ENCODE measurements at places on chromosomes 16 and 17. TPM values are rescaled to one million over a fixed set of nuclear protein-coding genes. Genes with fewer than 3 reads are reported as not detected.

TBC1D3 gene
- not detected for total RNA-seq

DNA sequence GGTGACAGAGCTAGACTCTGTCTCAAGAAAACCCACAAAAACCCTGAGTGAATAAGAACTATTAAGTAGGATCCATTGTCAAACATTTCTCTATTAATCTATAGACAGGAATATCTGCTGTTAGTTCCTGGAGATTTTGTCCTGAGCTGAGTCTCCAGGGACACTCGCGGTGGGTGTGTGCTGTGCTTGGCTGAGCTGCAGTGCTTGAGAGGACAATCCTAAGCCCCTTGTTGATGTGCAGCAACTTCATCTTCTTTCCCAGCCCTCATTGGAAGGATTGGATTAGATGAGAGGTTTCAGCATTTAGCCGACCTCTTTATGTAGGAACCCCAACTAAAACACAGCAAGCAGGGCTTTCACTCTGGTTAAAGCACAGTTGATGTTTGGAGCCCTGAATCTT, 33.3 kb downstream of the NDEL1 start:
- peaks cover 77% of the 10 kb centered on the region for H3K36me3 ChIP-seq
- H3K27ac ChIP-seq = no peak overlapping the region
- no peak overlapping the region for H3K4me3 ChIP-seq
- no peaks in the 10 kb centered on the region for H3K4me1 ChIP-seq
- H3K27me3 ChIP-seq = no peaks in the 10 kb centered on the region

- no peak overlapping the region for H3K4me3 ChIP-seq
- peaks cover 10% of the 10 kb centered on the region for H3K4me1 ChIP-seq
- no peaks in the 10 kb centered on the region for H3K27me3 ChIP-seq
These were observed 7.0 kb downstream of the PLXDC1 start for GRCh38 chr17:39144416-39144840.

EXOC3L1 gene
- total RNA-seq = not detected

PIRT gene
- total RNA-seq = not detected

GRCh38 chr16:72947379-72948237, 100.3 kb downstream of the ZFHX3 start:
- no peaks in the 10 kb centered on the region for H3K36me3 ChIP-seq
- no peaks in the 10 kb centered on the region for H3K4me1 ChIP-seq
- DNase-seq = no peak
- no peak overlapping the region for H3K4me3 ChIP-seq
- H3K27ac ChIP-seq = no peak overlapping the region

GRCh38 chr16:58009856-58010416, 8.7 kb downstream of the USB1 start:
- no peak for DNase-seq
- H3K4me3 ChIP-seq = no peak overlapping the region
- H3K27ac ChIP-seq = no peak overlapping the region
- H3K36me3 ChIP-seq = peaks cover 57% of the 10 kb centered on the region

- no peak for DNase-seq
- no peak within 1 kb of the TSS for H3K4me3 ChIP-seq
- peaks cover 4% of the 10 kb centered on the region for H3K4me1 ChIP-seq
- no peak within 1 kb of the TSS for H3K27ac ChIP-seq
These were observed at the start of gene AHSP for GRCh38 chr16:31527734-31528274. Gene AHSP, plus strand, starts transcription at chr16:31527900. Its CDS starts 240 bp downstream, at chr16:31528140.

- no peaks in the 10 kb centered on the region for H3K36me3 ChIP-seq
- H3K4me3 ChIP-seq = no peak overlapping the region
- peaks cover 2% of the 10 kb centered on the region for H3K4me1 ChIP-seq
These were observed 892 bp downstream of the RBFOX3 start for GRCh38 chr17:79609673-79610645.

GRCh38 chr17:6521586-6521985, 34.8 kb downstream of the PITPNM3 start:
- no peaks in the 10 kb centered on the region for H3K36me3 ChIP-seq
- H3K27ac ChIP-seq = no peak overlapping the region
- H3K27me3 ChIP-seq = no peaks in the 10 kb centered on the region
- no peak for DNase-seq
- H3K4me1 ChIP-seq = no peaks in the 10 kb centered on the region
- no peak overlapping the region for H3K4me3 ChIP-seq

DNA sequence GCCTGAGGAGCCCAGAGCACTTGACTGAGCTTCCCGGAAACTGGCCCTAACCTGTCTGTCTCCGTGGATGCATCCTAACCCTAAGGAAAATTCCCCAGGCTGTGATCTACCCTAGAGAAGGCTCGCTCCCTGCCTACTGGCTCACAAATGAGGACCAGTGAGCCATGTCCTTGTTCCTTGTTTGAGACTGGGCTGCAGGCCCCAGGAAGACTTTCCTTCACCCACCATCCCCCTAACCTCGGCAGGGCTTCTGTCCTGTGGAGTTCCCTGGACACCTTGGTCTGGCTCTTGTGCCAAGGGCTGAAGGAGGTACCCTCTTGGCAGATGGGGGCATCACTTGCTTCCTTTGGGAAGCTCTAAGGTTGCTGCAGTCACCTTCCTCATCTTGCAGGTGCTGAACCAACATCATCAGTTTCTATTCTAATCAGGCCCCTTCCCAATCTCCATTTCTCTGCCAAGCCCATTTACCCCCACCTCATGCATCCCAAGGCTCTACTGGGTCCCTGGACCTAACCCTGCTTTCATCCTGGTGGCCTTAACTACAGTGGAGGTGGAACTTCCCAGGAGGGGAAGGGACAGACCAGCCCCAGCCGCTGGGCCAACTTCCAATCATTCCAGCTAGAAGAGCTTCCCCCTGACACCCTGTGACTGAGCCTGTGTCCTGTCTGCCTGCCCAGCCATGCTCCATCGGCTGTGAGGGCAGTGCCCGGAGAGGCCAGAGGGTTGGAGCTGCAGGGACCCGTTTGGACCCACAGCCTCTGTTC, 12.4 kb downstream of the RNF40 start:
- peaks cover 20% of the 10 kb centered on the region for H3K4me1 ChIP-seq
- H3K27me3 ChIP-seq = no peaks in the 10 kb centered on the region
- H3K4me3 ChIP-seq = peak overlapping the region; percentile 55
- peaks cover 33% of the 10 kb centered on the region for H3K36me3 ChIP-seq
- no peak for DNase-seq
- no peak overlapping the region for H3K27ac ChIP-seq

DNA sequence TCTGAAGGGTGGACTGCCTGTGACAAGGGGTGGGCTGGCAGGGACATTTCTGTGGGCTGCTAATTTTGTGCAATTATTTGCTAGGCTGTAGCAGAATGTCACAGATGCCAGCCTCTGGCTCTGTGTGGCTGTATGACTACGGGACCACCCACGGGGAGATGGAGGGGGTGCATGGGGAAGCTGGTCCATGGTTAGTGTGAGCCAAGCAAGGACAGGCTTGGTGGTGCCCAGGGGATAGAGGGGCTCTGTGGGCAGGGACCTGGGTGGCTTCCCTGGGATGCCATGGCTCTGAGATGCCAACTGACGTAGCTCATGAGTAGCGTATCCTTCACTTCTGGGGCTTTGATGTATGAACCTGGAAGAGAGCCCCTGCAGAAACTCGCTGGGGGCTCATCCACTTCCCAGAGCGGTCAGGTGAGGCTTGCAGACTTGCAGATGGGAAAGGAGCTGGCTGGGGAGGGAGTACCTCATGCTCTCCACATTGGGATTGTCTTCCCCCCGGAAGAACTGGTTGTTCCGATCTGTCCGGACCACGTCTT, 87.2 kb downstream of the TBC1D16 start:
- no peaks in the 10 kb centered on the region for H3K36me3 ChIP-seq
- H3K4me3 ChIP-seq = no peak overlapping the region
- H3K27me3 ChIP-seq = no peaks in the 10 kb centered on the region
- no peak overlapping the region for H3K27ac ChIP-seq
- H3K4me1 ChIP-seq = no peaks in the 10 kb centered on the region

GRCh38 chr16:3592559-3592958, 15.4 kb upstream of the NLRC3 start:
- no peak for DNase-seq
- no peak overlapping the region for H3K4me3 ChIP-seq
- peaks cover 8% of the 10 kb centered on the region for H3K36me3 ChIP-seq
- no peak overlapping the region for H3K27ac ChIP-seq
- H3K4me1 ChIP-seq = no peaks in the 10 kb centered on the region
- H3K27me3 ChIP-seq = no peaks in the 10 kb centered on the region

C1QL1 gene
- not detected for total RNA-seq
